Motor neuron (in vitro differentiated cells): ENCODE measurements at places on chromosomes 12 and 14. TPM values are rescaled to one million over a fixed set of nuclear protein-coding genes. Genes with fewer than 3 reads are reported as not detected.

Gene C12orf50
- total RNA-seq: 0.30 TPM in 1 of 2 replicates, not detected in the other

Gene NYNRIN
- total RNA-seq: 2.1 TPM in 2 replicates

DNA sequence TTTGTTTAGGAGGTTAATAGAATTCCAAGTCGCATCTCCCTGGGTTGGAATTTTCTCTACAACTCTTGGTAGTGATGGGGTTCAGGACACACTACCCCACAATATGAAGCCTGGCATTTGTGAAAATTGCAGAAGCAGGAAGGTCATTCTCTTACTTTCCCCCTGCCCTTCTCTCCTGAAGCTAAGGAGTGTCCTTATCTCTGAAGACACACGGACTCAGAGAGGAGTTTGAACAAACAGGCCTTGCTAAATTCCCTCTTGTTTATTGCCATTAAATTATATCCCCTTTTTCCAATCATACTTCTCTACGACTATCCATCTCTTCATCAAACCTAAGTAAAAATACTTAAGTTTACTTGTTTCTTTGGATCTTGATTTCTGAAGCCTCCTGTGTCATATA is 443.0 kb downstream of the RAD51B start:
- no peak for ATAC-seq

DNA sequence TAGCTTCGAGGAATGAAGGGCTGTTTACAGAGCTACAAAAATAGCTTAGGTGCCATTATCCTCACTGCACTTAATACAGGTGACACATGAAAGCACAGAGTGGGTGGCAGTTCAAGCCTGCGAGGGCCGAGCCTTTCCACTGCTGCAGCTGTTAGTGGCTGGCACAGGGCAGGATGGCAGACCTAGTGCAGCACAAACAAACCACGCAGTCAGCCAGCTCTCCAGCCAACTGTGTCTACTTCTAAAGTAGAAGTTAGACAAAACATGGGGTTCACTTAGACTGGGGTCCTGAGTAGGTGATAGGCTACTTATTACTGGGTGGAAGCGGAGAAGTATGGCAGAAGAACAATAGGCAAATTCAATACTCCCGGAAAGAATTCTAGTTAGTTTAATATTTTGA is 95.4 kb downstream of the DUSP16 start:
- ATAC-seq: no peak

- no peak for ATAC-seq
Measured at GRCh38 chr14:99810559-99810874, 17.3 kb downstream of the EML1 start.

GRCh38 chr14:79465651-79466050 is 745.7 kb downstream of the DIO2 start:
- ATAC-seq: no peak

DNA sequence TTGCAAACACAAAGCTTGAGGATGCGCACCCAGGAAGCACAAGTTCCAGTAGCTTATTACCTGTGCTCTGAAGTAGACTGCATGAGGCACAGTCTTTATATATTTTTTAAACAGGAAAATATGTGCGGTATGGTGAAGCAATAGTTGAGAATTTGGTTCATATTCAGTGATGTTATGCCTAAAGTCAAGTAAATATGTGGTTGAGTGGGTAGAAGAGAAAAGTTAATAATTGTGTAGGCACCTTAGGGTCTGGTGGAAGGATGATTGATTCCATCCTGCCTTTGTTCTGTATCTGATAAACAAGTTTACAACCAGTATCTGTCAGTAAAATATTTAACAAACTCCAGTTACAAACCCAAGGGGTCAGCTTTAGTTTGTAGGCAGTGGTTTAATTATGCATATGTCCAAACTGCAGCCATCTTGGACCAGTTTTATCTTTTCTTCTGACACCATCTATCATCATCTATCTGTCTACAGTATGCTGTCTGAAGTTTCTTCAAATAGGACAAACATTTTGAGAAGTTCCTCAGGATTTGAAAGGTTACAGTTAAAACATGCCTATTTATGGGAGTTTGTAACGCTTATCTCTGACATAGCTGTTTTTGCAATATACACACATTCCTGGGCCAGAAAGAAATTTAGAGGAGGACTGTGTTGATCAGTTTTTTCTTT is 10.8 kb downstream of the SINHCAF start:
- ATAC-seq: no peak

GRCh38 chr14:95683793-95684192 is 2.4 kb upstream of the TCL1B start:
- peak; percentile 64 for ATAC-seq

DNA sequence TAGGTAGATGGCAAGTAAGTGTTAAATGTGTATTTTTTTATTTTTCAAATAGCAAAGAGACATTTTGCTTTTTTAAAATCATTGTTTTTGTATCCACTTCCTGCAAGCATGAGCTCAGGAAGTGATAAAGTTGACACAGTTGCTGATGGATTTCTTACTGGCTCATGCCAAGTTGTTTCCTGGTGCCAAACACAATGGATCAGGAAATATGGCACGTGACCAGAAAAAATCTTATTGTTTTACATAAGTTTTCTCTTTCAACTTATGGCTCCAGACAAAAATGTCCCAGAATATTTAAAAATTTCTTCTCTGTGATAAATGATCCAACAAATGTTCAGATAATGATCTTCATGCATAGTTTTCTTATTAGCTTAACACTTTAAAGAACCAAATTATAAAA is 1279.1 kb upstream of the FLRT2 start:
- ATAC-seq: no peak

GRCh38 chr14:100844082-100844408 is 18.1 kb downstream of the MEG3 start:
- ATAC-seq: no peak

- ATAC-seq: no peak
Measured at GRCh38 chr14:61525293-61526011, 169.9 kb upstream of the HIF1A start.

DNA sequence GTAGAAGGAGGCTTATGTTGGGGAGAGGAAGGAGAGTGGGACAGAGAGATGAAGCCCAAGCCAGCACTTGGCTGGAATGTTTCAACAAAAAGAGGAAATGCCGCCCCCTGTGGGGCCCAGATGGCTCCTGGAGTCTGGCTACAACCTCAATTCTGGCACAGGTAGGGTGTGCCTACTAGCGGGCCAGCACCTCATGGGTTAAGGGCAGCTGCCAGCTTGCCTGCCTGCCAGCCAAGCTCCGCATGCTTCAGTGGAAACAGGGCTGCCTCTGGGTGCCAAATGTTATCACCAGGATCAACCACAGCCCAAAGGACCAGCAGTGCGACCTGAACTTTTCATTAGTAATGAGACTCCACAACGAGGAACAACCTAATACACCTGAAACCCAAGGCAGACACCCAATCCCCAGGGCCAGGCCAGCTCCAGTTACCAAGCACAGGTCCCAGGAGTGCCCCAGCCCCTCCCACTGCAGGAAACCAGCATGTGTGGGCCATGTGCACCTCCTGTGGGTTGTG is 11.3 kb downstream of the RAB15 start:
- ATAC-seq: no peak
